ENCODE measurements at places on chromosomes 4 and X. TPM values are rescaled to one million over a fixed set of nuclear protein-coding genes. Genes with fewer than 3 reads are reported as not detected.

DNA sequence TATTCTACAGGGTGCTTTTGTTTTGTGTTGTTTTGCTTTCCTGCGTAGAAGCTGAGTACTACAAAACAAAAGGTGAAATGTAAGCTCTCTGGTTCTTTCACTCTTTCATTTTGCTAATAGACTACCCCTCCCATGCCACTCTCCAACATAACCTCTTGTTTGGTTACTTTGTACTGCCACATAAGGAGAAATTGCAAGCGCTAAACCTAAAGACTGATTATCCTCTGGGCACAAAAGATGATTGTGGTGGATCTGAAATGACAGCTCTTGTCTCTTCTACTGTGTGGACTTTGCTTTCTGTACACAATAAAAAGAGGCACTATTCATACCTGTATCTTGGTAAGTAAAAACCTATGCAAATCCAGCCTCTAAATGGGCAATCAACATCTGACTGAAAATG lies 5.3 kb downstream of the MBNL3 start:
- H3K27me3 ChIP-seq, result no peaks in the 10 kb centered on the region
- H3K4me3 ChIP-seq, result no peak overlapping the region
- DNase-seq, result no peak

DNA sequence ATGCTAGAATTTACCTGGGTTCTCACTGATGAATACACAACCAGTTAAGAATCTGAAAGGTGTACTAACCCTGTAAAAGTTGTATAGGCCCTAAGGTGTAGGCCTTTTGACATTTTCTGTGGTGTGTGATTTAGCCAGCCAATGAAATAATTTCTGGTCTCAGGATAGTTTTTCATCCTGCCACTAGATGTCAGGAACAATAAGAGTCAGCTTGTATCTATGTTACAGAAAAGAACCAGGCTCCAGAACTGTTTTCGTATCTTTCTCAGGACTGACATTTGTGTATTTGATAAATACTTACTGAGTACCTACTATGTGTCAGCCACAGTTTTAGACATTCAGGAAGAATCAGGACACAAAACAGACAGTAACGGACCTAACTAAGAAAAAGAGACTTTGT lies 673.6 kb upstream of the TENM3 start:
- no peak overlapping the region for H3K27ac ChIP-seq
- no peaks in the 10 kb centered on the region for H3K36me3 ChIP-seq
- no peaks in the 10 kb centered on the region for H3K27me3 ChIP-seq

- DNase-seq, result no peak
- H3K36me3 ChIP-seq, result peaks cover 44% of the 10 kb centered on the region
- H3K27me3 ChIP-seq, result no peaks in the 10 kb centered on the region
- peaks cover 9% of the 10 kb centered on the region for H3K4me1 ChIP-seq
- H3K27ac ChIP-seq, result peak overlapping the region; percentile 74
Observed at GRCh38 chr4:127856813-127857447, 23.8 kb upstream of the PLK4 start.

DNA sequence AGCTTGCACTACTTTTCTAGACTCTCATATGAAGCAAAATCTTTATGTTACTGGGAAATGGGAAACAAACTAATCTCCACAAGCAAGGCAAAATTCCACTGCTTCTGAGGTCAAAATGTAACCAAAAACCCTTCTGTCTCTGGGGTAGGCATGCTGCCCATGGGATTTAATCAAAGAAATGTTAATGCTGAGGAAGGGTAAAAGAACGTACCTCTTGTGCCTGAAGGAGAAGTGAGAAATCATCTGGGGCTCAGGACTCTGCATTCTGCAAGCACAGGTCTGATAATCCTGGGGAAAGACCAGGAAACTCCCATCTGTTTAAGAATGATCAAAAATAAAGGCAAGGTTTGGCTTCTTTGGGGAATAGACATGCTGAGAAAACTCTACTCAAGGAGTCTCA lies 184.7 kb downstream of the GRID2 start:
- no peak overlapping the region for H3K27ac ChIP-seq
- no peak for DNase-seq
- no peaks in the 10 kb centered on the region for H3K27me3 ChIP-seq
- H3K4me1 ChIP-seq, result no peaks in the 10 kb centered on the region
- H3K36me3 ChIP-seq, result no peaks in the 10 kb centered on the region

DNA sequence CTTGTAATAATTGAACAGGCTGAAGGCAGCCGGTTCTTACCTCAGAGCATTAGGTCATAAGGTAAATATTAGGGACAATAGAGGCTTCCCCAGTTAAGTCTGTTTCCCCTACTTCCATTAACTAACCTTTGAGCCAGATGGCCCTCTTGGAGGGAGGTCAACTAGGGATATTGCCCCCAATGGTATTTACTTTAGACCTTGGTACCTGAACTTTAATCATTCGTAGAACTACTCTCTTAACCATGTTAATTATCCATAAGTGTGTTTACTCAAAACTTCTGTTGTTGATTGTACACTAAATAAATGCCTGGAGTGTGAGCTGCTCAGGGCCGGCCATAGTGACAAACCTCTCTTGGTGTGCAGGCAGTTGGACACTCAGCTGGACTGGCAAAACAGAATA lies 1843.5 kb upstream of the AGA start:
- H3K27me3 ChIP-seq, result no peaks in the 10 kb centered on the region
- no peak for DNase-seq
- H3K4me1 ChIP-seq, result peaks cover 8% of the 10 kb centered on the region
- no peak overlapping the region for H3K27ac ChIP-seq

- H3K36me3 ChIP-seq, result no peaks in the 10 kb centered on the region
- H3K4me1 ChIP-seq, result peaks cover 9% of the 10 kb centered on the region
- H3K4me3 ChIP-seq, result no peak overlapping the region
- no peak for DNase-seq
- H3K27ac ChIP-seq, result no peak overlapping the region
Observed at GRCh38 chr4:130559268-130559667, 1463.3 kb downstream of the C4orf33 start.

Gene IBSP
- not detected for total RNA-seq

Gene MAP7D2
- 1.3 TPM for total RNA-seq

Gene HNRNPD
- 352 TPM for total RNA-seq

Measured in mesothelial cell of epicardium (in vitro differentiated cells).